ENCODE measurements at places on chromosomes 7 and 10.

DNA sequence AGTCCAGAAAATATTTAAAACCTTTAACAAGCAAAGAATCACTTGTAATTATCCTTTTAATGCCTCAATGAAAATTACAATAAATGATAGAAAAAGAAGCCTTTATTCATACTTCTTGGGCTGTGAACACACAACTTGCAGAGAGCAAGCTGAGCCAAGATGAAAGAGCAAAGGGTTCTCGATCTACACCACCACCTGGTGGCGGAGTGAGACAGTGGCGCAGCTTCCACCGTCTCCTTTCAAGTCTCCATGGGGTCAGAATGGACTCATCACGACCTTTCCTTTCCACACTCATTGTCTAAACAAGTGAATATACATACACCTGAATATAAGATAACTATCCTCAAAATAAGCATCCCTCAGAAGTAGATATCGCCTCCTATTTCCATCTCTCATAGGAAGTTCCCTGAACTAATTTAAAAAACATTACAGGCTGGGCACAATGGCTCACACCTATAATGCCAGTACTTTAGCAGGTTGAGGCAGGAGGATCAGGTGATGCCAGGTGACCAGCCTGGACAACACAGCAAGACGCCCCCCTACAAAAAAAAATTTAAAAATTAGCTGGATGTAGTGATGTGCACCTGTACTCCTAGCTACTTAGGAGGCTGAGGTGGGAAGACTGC, 40.7 kb downstream of the ATE1 start:
- no peak for DNase-seq

DNA sequence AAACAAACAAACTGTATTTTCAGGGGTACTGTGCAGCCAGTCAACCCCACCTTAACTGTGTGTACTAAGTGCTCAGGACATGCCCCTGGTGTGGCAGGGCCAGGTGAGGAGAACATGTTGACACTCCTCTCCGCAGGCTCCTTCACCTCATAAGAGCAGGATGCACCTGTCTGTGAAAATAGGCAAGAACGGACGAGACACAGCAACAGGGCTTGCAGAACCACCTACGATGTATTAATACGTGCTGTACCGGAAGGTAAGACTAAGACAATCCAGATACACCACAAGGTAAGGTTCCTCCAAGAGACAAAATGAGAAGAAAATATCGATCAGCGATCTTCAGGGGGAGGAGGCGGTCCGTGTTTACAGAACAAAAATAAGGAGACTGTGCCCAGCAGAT, 65.8 kb upstream of the CAMK2B start:
- DNase-seq: no peak

DNA sequence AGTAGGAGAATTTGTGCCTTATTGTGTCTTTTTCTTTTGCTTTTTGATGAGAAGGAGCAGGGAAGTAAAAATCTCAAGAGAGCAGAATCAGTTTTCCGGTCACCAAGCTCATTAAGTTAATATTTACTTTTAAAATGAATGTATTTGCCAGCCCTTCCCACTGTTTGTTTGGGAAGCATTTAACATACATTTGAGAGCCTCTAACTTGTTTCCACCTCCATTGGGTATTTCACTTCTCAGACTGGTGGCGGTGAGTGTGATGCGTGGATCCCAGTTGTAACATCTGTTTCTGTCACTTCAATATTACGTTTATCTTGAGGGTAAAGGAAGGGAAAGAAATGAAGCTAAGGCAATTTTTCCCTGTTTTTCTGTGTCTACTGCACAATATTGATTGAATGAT, 22.8 kb downstream of the CDK14 start:
- no peak for DNase-seq

- no peak for DNase-seq
Measured at GRCh38 chr7:101667920-101668319, 38.8 kb upstream of the MYL10 start.

GRCh38 chr7:36287371-36288241, 102.1 kb upstream of the ANLN start:
- no peak for DNase-seq
